Activated naive CD8-positive, alpha-beta T cell treated with anti-CD3 and anti-CD28 coated beads, Interleukin-2, amount 50 U/mL, for 24 hours (primary cell): ENCODE measurements at places on chromosomes 3 and 15.

- DNase-seq = no peak
Measured at GRCh38 chr3:151770956-151771355, 37.2 kb downstream of the AADACL2 start.

- no peak for DNase-seq
Measured at GRCh38 chr15:48279608-48280007, 51.6 kb upstream of the DUT start.

DNA sequence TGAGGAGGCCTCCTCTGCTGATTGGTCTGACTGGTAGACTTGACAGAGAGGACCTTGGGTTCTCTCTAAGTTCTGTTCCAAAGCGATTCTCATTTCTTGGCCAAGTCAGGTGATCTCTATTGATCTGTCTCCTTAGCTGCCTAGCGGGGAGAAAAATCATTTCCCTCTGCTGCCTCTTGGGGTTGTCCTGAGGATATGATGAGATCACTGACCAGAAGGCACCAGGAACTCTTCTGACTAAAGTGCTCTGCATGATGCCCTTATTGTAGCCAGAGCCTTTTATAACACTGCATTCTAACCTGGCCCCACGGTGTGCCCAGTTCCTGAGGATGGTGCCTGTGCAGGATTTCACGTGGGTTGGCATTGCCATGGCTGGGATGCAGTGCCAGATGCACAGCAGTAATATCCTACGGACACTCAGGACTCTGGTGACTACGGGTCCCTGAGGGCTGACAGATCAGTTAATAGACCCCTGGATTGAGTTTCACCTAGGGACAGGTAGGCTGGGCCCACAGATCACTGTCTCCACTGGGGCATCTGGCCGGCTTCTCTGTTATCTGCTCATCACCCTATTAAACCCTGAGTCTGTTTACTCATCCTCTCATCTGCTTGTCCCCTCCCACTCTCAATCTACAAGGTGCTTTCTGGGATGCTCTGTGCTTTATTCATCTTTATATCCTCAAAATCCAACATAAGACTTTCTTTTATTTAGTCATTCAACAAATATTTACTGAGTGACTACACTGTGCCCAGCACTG is 3.9 kb upstream of the HEG1 start:
- no peak for DNase-seq

DNA sequence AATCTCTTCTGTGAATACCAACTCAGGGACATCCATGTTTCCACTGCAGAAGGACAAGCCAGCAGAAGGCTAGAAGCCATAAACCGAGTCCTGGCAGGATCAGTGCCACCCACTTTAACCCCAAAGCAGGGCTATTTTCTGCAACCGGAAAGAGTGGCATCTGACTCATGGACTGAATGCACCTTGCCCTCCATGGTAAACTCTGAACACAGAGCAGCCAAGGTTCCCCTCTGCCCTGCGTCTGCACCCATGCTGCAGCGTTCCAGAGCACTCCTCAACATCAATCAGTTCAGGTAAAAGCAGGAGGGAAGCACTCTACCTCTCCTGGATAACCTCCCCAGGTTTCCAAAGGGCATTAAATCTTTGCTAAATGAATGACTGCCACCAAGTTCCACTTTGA is 801 bp upstream of the NGRN start:
- peak; percentile 28 for DNase-seq

GRCh38 chr3:71060536-71060935 is 523.0 kb downstream of the FOXP1 start:
- DNase-seq = no peak

GRCh38 chr3:186185194-186185787 is 76.4 kb upstream of the ETV5 start:
- no peak for DNase-seq

- DNase-seq = no peak
Measured at GRCh38 chr3:71858503-71859122, 73.7 kb upstream of the PROK2 start.

DNA sequence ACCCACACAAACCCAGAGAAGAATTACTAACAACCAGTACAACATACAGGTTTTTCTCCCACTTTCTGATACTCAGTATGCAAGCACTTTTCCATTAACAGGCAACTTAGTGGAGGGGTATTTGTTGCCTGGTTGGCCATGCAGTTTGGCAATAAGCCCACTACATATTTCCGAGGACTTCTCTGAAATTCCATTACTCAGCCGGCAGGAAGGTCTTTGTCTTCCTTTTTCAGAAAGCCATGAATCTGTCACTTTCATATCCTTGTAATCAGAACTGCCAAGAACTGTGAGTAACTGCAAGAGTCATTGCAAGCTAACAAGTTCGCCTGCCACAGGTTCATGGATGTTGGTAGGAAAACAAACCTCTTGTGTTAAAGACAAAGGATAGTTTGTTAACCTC is 422.3 kb upstream of the ROBO1 start:
- no peak for DNase-seq

- no peak for DNase-seq
Measured at GRCh38 chr3:176431038-176431418, 766.3 kb downstream of the TBL1XR1 start.

GRCh38 chr3:111253733-111254132 is 182.1 kb downstream of the NECTIN3 start:
- no peak for DNase-seq

DNA sequence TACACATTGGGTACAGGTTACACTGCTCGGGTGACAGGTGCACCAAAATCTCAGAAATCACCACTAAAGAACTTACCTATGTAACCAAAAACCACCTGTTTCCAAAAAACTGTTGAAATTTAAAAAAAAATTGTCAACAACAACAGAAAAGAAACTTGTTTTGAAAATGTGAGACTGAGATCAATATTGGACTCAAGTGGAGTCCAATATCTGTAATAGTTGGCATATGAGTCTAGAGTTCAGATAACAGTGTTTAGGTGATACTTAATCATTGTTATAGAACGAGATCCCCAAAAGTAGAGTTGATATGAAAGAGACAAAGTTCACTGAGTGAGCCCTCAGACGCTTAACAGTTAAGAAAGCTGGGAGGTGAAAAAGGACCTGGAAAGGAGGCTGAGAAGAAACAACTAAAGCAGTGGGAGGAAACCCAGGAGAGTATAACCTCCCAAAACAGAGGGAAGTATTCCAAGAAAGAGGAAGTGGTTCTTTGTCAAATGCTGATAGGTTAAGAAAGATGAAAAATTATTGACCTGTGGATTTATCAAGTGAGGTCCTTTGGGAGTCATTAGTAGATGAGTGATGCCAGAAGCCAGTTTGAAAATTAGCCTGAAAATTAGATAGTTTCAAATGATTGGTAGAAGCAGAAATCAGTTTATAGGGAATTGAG is 388.6 kb upstream of the DPH6 start:
- DNase-seq = no peak

DNA sequence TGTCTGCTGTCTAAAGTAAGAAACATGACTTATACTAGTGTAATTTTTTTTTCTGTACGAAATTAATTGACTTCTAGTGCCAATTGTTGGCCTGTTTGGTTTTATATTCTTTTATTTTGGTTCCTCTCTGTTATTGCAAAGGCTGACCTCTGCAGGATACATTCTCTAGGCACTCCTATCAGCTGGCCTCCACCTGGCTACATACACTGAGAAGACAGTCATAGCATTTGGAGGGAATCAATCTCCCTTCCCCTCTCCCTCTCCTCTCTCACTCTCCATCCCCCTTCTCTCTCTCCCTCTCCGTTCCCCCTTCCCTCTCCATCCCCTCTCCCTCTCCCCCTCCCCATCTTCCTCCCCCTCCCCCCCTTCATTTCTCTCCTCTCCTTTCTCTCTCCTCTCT is 116.7 kb downstream of the MCTP2 start:
- no peak for DNase-seq

DNA sequence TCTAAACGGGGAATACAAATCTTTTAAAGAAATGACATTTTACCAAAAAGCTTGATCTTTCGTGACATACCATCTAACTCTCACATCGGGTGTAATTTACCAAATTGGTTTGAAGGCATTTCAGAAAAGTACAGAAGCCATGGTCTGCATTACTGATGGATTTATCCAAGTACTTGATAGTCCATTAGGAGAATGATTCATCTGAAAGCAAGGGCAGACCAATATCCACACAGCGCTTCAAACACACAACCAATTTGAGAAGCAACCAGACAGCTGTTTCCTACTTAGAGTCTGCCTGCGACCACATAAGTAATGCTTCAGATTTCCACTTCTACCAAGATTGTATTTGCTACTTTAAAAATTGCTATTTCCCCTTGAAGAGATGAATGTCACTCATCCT is 697.6 kb upstream of the ALCAM start:
- no peak for DNase-seq

- DNase-seq = peak; percentile 8
Measured at GRCh38 chr3:76044601-76045600, 259.6 kb upstream of the ZNF717 start.

- DNase-seq = no peak
Measured at GRCh38 chr3:175695251-175695650, 836.1 kb downstream of the NAALADL2 start.

GRCh38 chr3:190586631-190587011 is 72.7 kb downstream of the IL1RAP start:
- peak; percentile 36 for DNase-seq

GRCh38 chr3:48467473-48468267 is 21.1 kb downstream of the ATRIP start:
- DNase-seq = no peak

- DNase-seq = no peak
Measured at GRCh38 chr3:136682740-136683312, 69.4 kb downstream of the STAG1 start.

- DNase-seq = peak; percentile 58
Measured at GRCh38 chr3:43181202-43181821, 75.4 kb upstream of the POMGNT2 start.

GRCh38 chr15:74954515-74954914 is 2.1 kb downstream of the RPP25 start:
- DNase-seq = no peak

GRCh38 chr3:113167825-113168801 is 43.2 kb upstream of the BOC start:
- no peak for DNase-seq

GRCh38 chr3:98528474-98529346 is 3.1 kb upstream of the GPR15 start:
- no peak for DNase-seq

- DNase-seq = no peak
Measured at GRCh38 chr3:190699776-190700175, 162.7 kb downstream of the GMNC start.

GRCh38 chr15:70955151-70955550 is 62.5 kb downstream of the LRRC49 start:
- DNase-seq = no peak

DNA sequence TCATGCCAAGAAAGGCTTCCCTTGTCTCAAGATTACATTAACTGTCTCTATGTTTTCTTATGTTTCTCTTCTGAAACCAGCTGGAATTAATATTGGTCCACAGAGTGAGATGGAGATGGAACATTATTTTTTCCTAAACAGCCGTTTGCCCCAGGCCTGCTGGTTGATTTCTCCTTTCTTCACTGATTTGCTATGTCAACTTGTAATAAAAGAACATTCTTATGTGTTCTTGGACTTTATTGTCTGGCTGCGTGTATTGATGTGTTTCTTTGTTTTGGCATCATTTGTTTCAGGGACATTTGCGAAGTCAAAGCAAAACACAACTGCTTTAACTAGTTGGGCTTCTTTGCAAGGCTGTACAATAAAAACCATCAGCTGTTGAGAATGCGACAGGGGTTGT is 168.5 kb downstream of the FAM43A start:
- no peak for DNase-seq

- no peak for DNase-seq
Measured at GRCh38 chr3:130707902-130708601, 38.6 kb downstream of the PIK3R4 start.

GRCh38 chr3:60953351-60953750 is 297.9 kb downstream of the FHIT start:
- DNase-seq = no peak

- DNase-seq = peak; percentile 36
Measured at GRCh38 chr3:195587824-195588223, 4.1 kb upstream of the APOD start.

GRCh38 chr3:24389108-24390090 is 105.3 kb downstream of the THRB start:
- DNase-seq = no peak

DNA sequence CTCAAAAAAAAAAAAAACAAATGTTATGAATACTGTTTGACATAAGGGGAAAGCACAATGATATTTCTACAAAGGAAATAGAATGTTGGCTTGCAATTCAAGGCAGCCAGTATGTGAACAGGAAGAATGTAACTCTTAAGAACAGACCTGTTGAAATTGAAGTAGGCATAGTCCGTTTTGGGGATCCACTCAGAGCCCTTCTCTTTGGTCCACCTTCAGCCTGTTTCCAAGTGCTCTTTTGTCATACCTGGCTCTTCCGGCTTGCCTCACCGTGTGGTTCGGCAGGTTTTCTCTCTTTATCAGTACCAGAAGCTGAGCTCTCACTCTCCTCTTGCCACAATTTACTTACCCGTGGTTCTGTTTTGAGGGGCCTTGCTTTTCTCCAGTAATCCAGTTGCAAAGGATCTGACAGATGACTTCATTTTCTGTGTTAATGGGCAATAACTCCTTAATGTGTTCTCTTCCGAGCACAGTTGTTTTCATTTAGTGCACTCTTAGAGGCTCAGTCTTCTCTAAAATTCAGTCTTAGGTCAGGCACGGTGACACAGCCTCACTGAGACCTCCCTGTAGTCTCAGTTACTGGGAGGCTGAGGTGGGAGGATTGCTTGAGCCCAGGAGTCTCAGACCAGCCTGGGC is 6.7 kb downstream of the ABHD17C start:
- DNase-seq = no peak

GRCh38 chr3:188950832-188951489 is 220.8 kb upstream of the TPRG1 start:
- DNase-seq = peak; percentile 41

- DNase-seq = no peak
Measured at GRCh38 chr15:85708402-85708941, 86.3 kb downstream of the KLHL25 start.

DNA sequence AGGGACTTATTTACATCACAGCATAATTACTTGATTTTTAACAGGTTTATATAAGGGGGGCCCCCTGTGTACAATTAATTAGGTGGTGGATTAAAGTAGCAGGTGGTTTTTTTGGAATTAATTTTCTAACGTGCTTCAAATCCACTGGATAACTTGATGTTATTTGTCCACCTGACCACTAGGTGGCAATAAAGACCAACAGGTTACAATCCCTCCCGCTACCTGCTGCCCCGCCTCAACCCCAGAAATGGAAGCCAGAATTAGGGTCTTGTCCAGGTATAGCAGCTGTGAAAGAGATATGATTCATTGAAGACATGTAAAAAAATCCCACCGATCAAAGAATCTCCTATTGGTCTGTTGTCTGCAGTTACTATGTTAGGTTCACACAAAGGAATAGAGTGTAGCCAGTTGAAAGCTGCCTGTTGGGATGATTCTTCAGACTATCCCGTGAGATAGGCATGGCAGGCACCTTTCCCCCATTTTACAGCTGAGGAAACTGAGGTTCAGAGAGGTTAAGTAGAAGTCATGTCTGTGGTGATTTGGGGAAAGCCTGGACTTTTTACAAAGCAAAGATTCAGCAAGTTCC is 44.0 kb downstream of the MFSD1 start:
- no peak for DNase-seq

GRCh38 chr3:190081389-190081788 is 39.3 kb downstream of the P3H2 start:
- DNase-seq = no peak

GRCh38 chr15:29456255-29456654 is 186.6 kb upstream of the NSMCE3 start:
- no peak for DNase-seq
